ENCODE measurements at places on chromosomes 1 and 21.

DNA sequence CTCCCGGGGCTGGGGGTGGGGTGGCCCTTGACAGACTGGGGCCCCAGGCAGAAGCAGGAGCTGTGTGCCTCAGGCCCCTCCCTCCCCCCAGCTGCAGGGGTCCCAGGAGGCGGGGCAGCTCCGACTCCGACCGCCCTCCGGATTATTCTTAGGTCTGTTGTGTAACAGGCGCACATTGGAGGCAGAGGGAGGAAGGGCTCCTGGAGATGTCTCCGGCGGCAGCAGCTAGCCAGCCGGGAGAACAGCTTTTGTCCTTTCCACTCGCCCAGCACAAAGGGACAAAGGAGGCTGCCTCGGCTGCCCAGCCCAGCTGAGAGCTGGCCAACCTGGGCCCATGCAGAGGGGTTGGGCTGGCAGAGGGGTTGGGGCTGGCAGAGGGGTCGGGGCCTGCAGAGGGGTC, 29.7 kb upstream of the PLCH2 start:
- DNase-seq: no peak

GRCh38 chr1:44072204-44072603, 40.9 kb upstream of the SLC6A9 start:
- no peak for DNase-seq

DNA sequence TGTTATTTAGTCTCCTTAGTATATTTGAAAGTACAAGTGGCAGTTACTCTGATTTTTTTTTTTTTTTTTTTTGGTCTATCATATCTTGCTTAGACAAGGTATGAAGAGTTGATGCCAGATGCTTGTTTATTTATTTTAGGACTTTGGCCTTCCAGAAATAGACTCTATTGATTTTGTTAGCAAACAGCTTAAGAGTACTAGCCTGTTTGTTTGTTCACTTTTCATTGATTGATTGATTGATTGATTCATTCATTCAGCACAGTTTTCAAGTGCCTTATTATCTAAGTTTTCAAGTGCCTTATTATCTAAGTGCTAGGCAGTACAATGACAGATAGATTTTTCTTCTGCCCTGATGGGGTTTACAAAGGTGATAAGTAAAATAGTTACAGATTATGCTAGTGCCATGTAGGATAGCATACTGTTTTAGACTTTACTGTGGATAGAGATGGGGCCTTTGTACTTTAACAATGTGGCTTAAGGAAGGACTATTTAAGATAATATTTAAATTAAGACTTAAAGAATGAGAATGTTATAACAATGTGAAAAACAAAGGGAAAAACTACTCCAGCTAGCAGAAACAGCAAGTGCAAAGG, 50.5 kb downstream of the MTF2 start:
- DNase-seq: no peak

DNA sequence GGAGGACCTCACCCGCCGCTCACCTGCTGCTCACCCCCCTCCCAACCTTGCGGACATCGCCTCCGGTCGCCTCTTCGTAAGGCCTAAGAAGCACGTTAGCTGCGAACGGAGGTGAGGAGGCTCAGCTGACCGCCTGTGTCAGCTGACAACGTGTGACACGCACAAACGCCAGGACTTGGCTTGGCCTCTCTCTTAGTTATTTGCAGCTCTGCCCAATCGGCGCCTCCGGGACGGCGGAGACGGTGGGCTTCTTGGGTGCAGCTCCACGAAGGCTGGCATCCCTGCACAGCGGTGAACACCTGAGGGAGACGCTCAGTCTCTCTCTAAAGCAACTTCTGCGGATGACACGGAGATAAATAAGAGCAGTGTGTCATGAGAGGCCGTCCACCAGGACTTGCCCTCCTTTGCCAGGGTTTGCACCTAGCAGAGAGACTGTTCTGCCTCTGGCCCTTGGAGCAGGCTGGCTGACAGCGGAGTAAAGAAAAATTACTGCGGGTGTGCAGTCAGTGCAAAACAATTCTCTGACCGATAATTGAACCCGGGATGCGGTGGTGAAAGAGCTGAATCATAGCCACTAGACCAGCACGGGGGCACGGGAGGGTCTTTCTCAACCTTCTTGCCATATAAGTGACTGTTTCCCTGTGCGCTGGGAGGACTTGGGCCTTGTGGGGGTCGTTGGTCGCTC, 318.9 kb downstream of the FAM72C start:
- DNase-seq: no peak

GRCh38 chr1:205993068-205993467, 10.1 kb downstream of the RAB7B start:
- no peak for DNase-seq

GRCh38 chr1:157431751-157432150, 120.6 kb downstream of the FCRL5 start:
- DNase-seq: no peak

DNA sequence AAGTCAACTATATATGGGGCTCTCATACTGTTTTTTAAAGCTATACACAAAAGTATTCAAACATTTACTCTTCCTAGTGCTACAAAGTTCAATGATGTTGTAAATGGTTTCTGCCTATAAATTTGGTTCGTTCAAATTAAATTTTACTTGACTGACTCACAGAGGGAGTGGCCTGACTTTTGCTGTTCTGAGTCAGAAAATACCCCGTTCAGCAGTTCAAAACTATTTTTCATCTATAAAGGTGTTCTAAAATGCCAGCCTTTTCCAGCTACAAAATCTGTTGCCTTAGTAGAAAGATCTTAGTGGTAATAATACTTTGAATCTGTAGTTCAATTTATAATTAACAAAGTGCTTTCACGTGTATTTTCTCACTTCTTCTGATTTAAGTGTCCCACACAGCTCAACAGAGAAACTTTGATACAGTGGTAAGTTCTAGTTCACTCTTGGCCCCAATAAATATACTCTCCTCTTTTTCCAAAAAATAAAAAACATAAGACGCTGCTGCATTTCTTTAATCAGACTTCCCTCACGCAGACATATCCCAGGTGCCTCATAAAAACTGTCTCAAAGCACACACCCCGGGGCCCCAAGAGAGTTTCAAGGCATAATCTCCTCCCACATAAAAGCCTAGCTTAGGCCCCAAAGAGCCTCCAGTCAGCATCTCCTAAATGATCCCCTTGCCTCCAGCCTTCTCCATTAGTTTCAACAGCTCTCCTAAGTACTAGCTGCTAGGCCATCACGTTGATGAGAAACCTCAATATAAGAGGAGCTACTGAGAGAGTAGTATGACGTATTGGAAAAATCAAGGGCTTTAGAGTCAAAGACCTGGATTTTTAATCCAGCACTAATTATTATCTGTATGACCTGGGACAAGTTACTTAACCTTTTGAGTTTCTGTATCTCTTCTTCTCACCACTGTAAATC, 3.2 kb downstream of the PTP4A2 start:
- no peak for DNase-seq

GRCh38 chr1:178607718-178608408, 95.0 kb downstream of the TEX35 start:
- no peak for DNase-seq

- DNase-seq: no peak
Measured at GRCh38 chr1:155141749-155142148, 1.4 kb upstream of the DPM3 start.

- no peak for DNase-seq
Measured at GRCh38 chr1:156936191-156936590, 15.8 kb downstream of the LRRC71 start.

DNA sequence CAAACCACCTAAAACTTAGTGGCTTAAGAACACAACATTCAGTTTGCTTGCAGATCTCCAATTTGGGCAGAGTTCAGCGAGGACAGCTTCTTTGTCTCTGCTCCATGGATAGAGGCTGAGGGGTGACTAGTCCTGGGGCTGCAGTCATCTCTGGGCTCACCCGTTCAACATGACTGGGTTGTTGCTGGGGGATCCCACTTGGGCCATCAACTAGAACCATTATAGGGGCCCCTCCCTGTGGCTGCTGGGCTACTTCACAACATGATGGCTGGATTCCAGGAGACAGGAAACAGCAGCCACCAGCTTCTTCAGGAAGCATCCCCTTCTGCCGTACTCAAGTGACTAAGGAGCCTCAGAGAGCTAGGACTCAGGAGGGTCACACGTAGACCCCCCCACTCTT, 140.9 kb downstream of the RHOU start:
- DNase-seq: no peak

DNA sequence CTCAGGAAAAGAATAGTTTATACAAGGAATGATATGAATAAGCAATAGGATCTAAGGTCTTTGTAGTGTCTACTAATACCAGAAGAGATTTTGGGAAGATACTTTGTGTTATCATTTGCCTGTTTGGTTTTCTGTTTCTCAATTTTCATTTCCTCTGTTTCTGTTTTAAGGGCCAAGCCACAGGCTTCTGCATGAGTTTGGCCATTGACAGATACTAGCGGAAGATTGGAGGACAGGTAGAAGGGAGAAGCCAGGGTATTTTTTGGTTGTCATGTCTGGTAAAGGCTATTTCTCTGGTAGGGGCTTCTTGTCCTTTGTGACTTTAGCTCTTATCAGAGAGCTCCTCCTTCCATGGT, 51.4 kb downstream of the HS2ST1 start:
- no peak for DNase-seq

- no peak for DNase-seq
Measured at GRCh38 chr1:17145648-17146047, 26.4 kb upstream of the PADI2 start.

GRCh38 chr1:168689726-168690602, 39.0 kb downstream of the DPT start:
- DNase-seq: no peak

GRCh38 chr1:220153147-220153546, 59.2 kb downstream of the IARS2 start:
- DNase-seq: no peak

DNA sequence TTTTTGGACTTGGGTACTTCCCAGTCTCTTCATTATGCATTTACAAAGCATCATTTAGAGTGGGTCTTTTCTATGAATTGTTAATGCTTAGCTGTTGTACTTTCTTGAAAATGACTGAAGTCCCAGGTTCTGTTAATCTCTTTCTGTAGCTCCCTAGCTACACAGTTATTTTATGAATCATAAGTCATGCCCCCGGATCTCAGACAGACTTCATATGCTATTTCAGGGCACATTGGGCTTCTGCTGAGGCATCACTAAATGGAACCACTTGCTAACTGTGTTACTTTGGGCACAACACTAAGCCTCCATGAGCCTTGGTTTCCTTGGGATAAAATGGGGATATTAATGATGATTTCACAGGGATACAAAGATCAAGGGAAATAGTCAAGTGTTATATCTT, 55.5 kb upstream of the RBM15 start:
- DNase-seq: no peak

GRCh38 chr1:918843-919242, 4.9 kb upstream of the SAMD11 start:
- no peak for DNase-seq

- no peak for DNase-seq
Measured at GRCh38 chr1:150322310-150322709, 977 bp downstream of the PRPF3 start.

GRCh38 chr1:32464191-32464715, 619 bp upstream of the ZBTB8B start:
- no peak for DNase-seq

DNA sequence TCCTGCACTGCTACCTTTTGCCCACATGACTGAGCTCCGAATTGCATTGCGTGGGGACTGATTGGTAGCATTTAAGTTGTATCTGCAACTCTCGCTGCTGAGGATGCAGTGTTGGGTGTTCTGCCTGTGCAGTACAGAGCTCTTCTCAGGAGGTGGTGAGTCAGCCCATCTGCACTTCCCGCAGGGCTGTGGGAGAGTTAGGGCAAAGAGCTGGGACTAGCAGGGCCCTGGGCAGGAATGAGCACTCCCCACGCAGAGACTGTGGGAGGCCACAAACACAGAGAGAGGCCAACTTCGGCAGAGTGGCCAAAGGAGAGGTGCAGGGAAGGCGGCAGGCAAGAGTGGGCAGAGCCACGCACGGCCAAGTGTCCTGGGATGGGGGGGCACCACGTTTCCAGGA, 244.7 kb downstream of the SIPA1L2 start:
- no peak for DNase-seq

GRCh38 chr1:155947741-155948140, 6.3 kb downstream of the RXFP4 start:
- DNase-seq: no peak

DNA sequence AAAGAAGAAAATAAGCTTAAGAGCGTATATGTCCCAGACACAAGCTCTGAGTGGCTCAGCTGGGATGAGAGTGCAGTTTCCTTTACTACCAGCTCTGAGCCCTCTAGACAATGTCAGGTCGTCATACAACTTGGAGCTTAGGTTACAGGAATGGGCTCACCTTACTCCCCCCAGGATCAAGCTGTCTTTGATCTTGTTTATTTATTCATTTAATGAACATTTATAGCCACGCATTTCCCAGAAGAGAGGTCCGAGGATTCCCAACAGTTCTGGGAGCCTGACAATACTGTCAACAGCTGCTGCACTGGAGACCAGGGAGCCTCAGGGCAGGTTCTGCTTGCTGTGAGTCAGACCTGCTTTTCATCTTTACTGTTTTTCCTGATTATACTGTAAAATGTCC, 378.9 kb downstream of the PLPP3 start:
- DNase-seq: no peak

GRCh38 chr1:36624466-36624865, 141.8 kb upstream of the CSF3R start:
- DNase-seq: no peak

DNA sequence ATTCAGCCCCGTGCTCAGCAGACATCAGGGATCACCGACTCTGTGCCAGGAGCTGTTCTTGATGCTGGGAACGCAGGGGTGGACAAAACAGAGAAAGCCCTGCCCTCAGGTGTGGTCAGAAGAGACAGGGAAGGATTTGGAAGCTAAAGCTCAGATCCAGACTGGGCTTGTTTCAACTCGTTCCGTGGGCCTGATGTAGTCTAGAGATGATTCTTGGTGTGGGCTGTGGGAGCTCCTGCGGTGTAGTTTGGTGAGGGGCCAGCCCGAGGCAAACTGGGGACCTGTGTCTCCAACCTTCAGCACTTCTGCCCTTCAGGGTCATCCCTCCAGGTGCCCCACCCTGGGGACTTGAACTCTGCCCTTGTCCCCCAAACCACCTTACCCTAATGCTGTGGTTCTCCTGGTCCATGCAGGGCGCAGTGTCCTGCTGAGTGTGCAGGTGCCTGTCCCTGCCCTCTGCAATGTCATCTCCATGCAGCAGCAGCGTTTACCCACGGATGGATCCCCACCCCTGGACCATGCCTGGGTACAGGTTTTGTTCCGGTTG, 17.3 kb upstream of the ABCG1 start:
- no peak for DNase-seq

DNA sequence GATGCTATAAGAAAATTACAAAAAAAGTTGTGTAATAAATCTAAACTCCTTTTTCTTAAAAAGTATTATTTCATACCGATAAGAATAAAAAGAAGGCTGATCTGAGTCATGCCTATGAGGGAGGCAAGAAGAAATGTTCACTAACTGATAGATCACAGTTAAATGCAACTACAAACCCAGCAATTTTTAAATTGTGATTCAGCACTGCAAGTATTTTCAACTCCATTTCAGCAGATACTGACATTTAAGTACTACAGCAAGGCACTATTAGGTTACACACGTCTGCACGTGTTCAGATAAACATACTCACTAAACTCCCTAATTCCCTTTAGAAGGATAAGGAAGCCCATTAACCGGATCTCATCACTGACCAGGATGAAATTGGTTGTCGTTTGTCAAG, 213.3 kb upstream of the ZRANB2 start:
- DNase-seq: no peak
